Pancreas (tissue), 10 donors: ENCODE measurements at places on chromosomes 16 and 17.

- DNase-seq: no peak
Measured at GRCh38 chr17:60769327-60769726, 91.7 kb downstream of the BCAS3 start.

DNA sequence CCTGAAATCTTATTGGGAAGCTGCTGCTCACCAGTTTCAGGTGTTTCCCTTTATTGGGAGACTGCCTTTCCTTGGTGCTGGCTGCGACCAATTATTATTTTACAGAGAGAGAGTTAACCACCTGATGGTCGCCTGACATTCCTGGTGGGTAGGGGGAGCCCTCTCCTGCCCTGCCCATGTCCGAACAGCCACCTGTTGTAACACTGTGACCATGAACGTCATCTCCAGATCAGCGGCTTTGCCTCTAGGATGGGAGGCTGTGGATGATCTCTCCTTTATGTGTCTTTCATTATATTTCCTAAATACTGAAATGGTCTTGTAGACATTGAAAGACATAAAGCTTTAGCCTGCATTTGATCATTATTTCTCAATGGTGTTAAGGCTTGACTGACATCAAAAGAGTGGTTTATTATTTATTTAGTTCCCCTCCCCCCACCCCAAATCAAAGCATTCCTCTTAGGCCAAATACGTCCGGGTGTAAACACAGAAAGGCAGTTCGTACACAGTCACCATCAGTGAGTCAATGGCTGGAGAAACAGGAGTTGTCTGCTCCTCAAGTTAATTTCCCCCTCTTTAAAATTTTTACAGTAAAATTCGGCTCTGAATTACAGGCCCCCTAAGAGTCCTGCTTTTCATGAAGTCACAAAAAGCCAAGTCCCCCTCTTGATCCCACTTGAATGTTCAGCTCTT, 57.8 kb upstream of the CACNG5 start:
- DNase-seq: no peak

GRCh38 chr16:80233097-80233835, 307.5 kb upstream of the DYNLRB2 start:
- peak; percentile 25 for DNase-seq

DNA sequence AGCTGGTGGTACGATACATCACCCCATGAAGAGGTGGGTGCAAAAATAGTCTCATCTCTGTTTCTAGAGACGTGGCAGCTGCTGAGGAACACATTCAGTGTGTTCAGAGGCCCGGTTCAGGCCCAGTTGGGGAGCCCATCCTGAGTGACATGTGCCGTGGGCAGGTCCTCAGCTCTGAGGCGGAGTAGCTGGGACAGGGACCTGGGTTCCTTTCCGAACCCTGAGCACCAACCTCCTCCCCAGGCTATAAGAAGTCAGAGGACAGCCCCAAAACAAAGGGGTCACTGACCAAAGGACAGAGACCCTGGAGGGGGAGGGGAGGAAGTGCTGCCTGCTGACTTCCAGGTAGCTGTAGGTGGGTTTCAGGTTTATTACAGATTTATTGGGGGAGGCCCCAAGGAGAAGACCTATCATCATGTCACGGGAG, 5.1 kb downstream of the LDHD start:
- DNase-seq: no peak

- DNase-seq: no peak
Measured at GRCh38 chr16:4513881-4514280, 24.7 kb downstream of the CDIP1 start.

DNA sequence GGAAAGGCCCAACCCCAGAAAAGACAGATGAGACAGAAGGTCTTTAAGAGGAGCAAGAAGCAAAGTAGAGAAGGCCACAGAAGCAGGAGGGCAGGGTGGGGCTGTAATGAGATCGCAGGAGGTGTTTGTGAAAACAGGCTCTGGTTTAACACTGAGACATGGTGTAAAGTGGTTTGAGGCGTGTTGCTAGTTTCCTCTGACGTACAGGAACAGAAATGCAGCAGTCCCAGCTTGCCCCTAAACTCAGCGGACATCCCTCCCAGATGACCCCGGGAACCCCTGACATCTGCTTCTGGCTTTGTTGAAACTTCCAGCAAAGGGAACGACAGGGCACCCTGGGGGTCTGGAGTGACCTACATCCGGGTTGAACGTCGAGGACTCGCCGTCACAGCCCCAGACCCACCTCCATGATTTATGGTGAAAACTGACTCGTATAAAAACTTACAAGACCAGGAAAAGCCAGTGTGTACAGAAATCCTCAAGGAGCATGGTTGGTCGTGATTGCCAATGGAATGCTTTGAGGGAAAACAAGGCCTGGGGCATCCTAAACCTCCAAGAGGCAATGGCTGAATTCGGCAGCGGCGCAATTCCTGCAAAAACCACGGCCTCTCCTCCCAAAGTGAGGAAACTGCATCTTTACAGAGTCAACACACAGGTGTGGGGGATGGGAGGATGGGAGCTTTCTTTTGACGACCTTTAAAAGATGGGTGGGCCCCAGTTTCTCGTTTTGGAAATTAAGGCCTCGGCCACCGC, 25.8 kb downstream of the LITAF start:
- no peak for DNase-seq
